ENCODE measurements at places on chromosomes 7 and 10.

- DNase-seq, result no peak
Observed at GRCh38 chr10:110706690-110707098, 62.6 kb downstream of the RBM20 start.

- DNase-seq, result no peak
Observed at GRCh38 chr7:33937871-33938270, 32.5 kb downstream of the BMPER start.

DNA sequence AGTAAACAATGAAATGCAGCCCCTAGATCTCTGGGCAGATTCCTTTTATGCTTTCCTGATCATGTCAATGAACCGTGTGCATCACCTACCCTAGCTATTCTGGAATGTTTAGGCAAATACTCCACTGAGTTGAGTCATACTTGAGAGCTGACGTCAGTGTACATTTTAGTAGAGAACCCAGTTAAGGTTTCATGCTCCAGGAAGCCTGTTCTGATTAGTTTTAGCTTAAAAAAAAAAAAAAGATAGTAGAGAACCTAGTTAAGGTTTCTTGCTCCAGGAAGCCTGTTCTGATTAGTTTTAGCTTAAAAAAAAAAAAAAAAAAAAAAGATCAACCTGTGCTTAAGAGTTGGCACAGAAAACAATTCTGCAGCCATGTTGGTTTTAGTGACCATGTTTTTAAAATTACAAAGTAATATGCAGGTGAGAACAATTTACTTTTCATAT lies 3.7 kb upstream of the MCU start:
- no peak for DNase-seq

- no peak for DNase-seq
Observed at GRCh38 chr7:50317221-50317678, 12.7 kb downstream of the IKZF1 start.

GRCh38 chr10:20623546-20623945 lies 273.6 kb downstream of the NEBL start:
- no peak for DNase-seq

DNA sequence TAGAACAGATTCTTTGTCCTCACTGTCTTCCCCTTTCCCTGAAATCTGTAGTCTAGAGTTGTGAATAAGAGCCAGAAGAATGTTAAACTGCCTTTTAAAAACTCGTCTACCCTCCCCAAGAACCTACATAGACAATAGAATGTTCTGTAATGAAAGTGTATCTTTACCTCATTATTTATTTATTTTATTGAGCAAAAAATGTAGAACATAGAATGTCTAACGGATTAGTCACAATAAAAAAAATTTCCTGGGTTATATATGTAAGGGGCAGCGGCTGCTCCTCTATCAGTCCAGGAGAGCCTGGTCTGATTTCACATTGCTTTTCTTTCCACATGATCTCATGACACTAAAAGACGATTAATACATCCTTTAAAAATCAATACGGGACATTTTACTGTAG lies 135.7 kb downstream of the SDK1 start:
- no peak for DNase-seq

DNA sequence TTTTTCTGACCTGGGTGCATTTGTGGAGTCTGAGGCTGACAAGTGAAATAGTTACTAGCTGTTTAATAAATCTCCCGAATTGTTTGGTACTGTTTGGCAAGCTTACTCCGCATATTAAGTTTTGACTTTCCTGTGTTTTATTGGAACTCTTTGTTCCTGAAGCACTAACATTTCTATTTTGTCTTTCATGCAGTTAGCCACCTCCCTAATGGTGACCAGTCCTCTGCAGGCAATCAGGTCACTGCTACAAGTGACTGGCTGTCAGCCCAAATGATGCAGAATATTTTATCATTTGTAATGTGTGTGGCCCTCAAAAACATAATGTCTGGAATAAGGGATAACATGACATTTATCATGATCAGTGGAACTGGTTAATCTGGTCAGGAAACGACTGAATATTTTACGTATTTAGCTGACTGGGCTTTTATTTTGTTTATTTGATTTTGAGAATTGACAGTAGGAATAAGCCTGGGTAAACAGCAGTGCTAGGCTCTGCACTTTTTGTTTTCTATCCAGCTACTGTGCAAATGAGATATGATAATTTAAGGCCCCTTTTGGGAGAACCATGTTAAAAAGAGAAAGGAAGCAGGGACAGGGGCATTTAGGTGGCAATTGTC lies 82.9 kb downstream of the ST7 start:
- no peak for DNase-seq

DNA sequence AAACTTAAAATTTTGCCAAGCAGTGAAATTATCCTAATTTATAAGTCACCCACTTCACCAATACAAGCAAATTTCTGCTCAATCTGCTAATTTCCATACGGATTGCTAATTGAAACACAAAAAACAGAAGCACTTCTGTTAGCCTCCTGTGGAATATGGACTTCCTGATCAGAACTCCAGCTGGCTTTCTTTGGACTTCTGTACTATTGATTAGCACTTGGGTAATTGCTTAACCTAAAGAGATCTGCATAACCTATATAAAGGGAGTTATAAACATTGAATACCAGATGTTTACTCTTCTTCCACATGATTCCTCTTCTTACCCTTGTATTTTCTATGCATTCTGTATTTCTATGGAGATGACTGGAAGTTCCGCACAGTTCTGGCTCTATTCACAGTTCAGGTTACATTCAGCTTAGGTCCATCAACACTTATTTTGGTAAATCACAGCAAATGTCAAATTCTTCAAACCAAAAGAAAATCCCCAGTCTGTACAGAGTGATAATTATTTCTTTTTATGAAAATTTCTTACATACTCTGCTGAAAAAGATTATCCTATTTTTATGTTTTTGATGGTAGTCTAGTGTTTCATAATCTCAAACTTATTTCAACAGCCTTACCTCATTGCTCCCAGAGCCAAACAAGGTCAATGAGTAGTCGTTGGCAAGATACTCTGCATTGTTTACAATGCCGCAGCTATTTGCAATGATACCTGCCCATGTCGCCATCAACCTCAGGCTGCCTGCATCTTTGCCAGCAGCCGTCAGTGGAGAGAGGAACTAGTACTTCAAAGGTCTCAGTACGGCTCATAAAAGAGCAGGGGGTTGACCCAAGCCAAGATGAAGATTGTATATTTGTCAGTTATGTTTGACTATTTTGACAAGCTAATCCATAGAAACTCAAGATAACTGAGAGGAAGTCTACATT lies 225.6 kb downstream of the AHR start:
- DNase-seq, result no peak

- no peak for DNase-seq
Observed at GRCh38 chr7:3695602-3696001, 394.6 kb downstream of the SDK1 start.

DNA sequence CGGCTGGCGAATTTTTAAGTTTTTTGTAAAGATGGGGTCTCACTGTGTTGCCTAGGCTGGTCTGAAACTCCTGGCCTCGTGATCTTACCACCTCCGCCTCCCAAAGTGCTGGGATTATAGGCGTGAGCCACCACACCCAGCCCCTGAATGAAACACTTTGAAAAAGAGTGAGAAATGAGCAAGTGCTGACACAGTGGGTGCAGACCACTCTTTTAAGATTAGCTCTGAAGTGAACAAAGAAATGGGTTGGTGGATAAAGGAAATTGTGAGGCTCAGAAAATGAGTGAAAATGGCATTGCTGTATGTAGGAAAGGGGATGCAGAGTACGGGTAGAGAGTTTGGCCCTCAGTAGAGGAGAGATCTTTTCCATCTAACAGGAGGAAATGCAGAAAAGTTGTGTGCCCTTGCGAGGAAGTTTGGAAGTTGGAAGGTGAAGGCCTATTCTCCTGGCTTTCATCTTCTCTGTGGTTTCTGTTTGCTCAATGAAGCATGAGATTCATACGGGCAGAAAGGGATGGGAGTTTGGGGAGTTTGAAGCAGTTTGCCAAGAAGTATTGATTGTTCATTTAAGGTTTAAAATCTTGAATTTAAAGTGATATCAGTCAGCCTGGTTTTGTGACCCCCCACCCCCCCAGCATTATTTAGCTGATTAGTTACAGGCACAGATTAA lies 11.0 kb downstream of the MAPK8 start:
- no peak for DNase-seq

GRCh38 chr7:105788356-105788755 lies 88.0 kb downstream of the ATXN7L1 start:
- no peak for DNase-seq

DNA sequence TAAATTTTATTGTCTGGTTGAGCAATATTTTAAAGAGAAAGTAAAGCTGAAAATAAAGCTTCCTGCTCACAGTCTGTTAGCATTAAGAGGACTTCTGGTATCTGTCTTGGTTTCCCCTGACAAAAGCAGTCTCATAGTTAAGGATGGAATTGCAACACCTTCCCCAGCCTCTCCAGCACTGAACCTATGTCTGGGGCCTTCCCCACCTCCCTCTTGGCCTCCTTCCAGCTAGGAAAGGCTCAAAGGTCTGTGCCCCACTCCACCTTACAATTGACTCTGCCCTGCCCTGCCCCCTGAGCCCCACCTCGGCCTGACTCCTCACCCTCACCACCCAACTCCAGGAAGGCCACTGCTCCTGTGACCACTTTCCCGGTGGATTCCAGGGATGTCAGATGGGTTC lies 33.2 kb downstream of the COL17A1 start:
- no peak for DNase-seq

GRCh38 chr10:70539471-70539870 lies 60.9 kb downstream of the PALD1 start:
- no peak for DNase-seq

GRCh38 chr7:25319707-25320106 lies 91.4 kb upstream of the NPVF start:
- DNase-seq, result no peak

GRCh38 chr10:10854725-10855124 lies 162.9 kb upstream of the CELF2 start:
- no peak for DNase-seq

DNA sequence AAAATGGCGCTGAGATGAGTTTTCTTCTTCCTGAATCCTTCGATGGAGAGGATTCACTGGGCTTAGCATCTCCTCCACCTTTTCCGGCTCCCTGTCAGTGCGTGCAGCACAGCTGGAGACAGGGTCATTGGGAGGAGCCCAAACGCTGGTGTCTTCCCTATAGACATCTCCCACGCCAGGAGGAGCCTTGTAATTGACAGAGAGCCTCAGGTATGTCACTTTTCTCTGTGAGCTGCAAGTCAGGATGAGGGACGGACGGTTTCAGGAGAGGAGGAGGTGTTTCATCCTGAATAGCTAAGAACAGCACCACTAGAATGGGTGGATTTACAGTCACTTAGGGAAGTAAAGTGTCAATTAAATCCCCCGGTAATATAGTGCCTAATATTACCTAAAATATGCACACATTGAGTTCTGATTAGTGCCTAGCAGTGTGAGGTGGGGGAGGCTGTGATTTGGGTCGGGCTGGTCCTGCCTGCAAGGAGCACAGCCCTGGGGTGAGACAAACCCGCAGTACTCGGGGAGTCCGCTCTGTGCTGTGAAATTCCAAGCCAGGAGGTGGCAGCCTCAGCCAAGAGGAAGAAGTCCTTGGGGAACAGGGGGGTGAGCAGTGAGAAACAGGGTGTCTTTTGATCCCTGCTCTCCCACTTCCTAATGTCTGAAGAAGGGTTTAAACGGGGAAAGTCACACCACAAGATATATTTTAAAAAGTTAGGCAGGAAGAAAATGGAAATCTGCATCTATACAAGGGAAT lies 28.2 kb downstream of the IL15RA start:
- peak; percentile 53 for DNase-seq

GRCh38 chr10:6957851-6958250 lies 377.8 kb upstream of the PRKCQ start:
- DNase-seq, result no peak

DNA sequence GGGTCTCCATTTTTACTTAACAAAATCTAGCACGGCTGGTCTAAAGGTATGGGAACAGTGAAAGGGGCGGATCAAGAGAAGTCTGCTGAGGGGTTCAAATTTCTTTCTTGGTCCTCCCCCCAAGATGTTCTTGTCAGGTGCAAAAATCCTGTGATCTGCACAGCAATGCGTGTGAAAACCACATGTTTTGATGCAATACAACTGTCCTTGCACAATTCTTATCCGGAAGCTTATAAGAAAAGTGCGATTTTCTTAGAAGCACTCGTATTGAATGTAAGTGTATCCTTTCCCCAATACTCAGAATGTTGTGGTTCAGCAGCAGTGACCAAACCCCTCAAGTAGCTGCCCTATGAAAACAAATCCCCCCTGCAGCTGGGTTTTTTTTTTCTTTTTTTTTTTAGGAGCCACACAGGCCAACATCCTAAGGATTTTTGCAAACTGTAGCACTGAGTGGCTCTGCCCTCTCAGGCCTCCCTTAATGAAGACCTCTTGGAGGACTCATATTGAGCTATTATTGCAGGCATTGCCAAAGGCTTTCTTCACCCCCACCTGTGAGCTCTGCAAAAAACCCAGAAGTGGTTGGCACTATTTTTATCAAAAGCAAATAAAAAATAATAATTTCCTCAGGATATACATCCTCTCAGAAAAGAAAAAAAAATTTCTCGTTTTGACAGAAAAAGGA lies 151.9 kb upstream of the ITGB1 start:
- no peak for DNase-seq

DNA sequence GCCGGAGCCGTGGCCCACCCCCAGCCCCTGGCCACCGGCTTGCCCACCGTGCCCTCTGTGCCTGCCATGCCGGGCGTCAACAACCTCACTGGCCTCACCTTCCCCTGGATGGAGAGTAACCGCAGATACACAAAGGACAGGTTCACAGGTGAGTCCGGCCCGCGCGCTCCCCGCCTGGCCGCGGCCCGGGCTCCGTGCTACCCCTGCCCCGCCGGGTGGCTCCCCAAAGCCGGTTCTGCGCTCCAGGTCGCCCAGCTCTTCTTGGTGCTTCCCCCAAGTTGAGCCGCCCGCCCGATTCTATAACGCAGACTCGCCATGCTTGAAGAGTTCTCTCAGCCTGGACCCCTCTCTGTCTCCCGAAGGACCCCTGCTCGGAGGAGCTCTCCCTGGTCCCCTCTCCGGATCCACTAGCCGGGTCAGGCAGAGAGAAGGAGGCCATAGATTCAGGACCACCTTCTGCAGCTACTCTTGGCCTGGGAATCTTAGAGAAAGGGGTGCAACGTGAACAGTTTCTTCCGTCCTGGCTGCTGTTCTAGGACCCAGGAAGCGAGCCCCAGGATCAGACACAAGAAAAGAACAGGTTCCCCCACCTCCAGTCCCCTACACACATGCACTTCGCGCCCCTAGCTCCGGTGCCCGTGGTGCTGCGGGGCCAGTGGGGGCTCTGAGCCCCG lies 999 bp downstream of the TLX1 start:
- DNase-seq, result no peak

DNA sequence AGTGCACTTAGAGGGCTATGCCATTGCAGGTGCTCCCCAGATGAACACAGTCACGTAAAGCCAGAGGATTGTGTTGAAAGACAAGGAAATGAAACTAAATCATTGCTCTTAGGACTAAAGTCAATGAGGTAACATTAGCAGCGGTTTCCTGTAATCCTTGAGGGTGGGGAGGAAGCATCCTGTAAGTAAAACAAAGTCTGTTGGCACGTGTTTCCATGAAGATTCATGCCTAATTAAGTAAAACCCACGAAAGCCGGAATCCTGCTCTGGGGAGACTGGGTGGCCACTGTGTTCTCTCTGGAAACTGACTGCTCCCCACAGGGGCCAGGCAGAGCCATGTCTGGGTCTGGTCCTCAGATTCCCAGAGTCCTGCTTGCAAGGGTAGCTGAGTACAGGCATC lies 18.3 kb downstream of the STEAP1B start:
- no peak for DNase-seq

GRCh38 chr7:135744938-135745702 lies 3.5 kb downstream of the FAM180A start:
- DNase-seq, result no peak

GRCh38 chr10:122990278-122990677 lies 10.1 kb downstream of the PSTK start:
- DNase-seq, result no peak

- DNase-seq, result no peak
Observed at GRCh38 chr7:8702807-8703206, 269.4 kb downstream of the NXPH1 start.

- no peak for DNase-seq
Observed at GRCh38 chr7:107318523-107319160, 149.8 kb downstream of the HBP1 start.

All from Kasumi-1 (cell line).